Upper lobe of left lung (tissue), 6 donors: ENCODE measurements at places on chromosomes 4 and X. TPM values are rescaled to one million over a fixed set of nuclear protein-coding genes. Genes with fewer than 3 reads are reported as not detected.

GRCh38 chr4:102500352-102500695 lies 835 bp upstream of the NFKB1 start:
- peaks cover 44% of the 10 kb centered on the region for H3K4me1 ChIP-seq
- no peak for DNase-seq
- no peaks in the 10 kb centered on the region for H3K27me3 ChIP-seq
- no peaks in the 10 kb centered on the region for H3K36me3 ChIP-seq
- H3K27ac ChIP-seq = peak overlapping the region; percentile 98
- H3K4me3 ChIP-seq = peak overlapping the region; percentile 91

The XPNPEP2 gene
- total RNA-seq = 5.1 TPM

- no peak overlapping the region for H3K27ac ChIP-seq
- no peaks in the 10 kb centered on the region for H3K36me3 ChIP-seq
- H3K4me1 ChIP-seq = no peaks in the 10 kb centered on the region
- DNase-seq = no peak
- H3K4me3 ChIP-seq = no peak overlapping the region
These were observed 63.4 kb upstream of the PRRG3 start for GRCh38 chrX:151631822-151632221.

- no peak for DNase-seq
- H3K4me1 ChIP-seq = no peaks in the 10 kb centered on the region
- no peak overlapping the region for H3K27ac ChIP-seq
These were observed 101.9 kb upstream of the SLITRK2 start for GRCh38 chrX:145715641-145716138.

The USP17L21 gene
- total RNA-seq = not detected

GRCh38 chr4:187827631-187828030 lies 167.9 kb upstream of the ZFP42 start:
- no peaks in the 10 kb centered on the region for H3K4me1 ChIP-seq
- no peak overlapping the region for H3K4me3 ChIP-seq
- H3K27me3 ChIP-seq = no peaks in the 10 kb centered on the region
- H3K36me3 ChIP-seq = no peaks in the 10 kb centered on the region
- DNase-seq = no peak

The PRRG1 gene
- total RNA-seq = 6.2 TPM

The UGT2A1 gene
- total RNA-seq = 0.59 TPM
